ENCODE measurements at places on chromosomes 2 and 18. TPM values are rescaled to one million over a fixed set of nuclear protein-coding genes. Genes with fewer than 3 reads are reported as not detected.

GRCh38 chr2:72895154-72895553, 7.9 kb downstream of the SPR start:
- no peak for DNase-seq

DNA sequence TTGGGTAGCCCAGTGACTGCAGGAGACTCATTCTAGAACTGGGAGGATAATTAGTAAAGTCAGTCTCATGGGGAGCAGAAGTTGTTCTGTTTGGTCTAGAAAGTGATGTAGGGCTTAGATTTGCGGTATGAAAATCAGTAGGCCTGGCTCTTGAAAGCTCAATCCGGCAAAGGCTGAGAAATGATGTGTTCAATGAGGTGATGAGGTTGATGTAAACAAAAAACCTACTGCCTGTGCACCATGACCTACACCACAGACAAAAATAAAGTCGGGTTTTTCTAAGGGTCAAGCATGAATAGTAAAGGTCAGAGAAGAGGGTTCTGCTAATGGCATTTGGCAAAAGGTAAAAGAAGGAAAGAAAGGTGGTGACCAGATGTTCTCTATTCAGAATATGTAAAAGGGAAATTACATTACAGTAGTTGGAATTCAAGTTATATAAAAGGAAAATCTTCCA, 80.8 kb upstream of the COL5A2 start:
- no peak for DNase-seq

GRCh38 chr2:241867776-241868420, 1.6 kb upstream of the RTP5 start:
- no peak for DNase-seq

DNA sequence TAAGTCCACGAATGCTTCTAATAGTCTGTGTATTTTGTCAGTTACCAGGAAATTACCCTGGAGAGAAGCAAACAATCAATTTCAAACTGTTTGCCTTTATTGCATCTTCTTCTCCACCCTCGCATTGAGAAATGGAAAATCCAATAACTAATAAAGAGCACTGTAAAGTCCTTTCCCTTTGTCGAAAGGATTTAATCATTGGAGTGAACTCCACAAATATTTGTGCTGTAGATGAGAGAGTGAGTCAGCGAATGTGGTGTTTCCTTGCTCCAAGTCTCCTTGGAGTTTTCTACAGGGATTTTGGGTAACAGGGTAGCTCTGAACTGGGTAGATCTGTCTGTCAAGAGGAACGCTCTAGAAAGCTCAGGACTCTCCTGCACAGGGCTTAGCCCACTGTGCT, 240.2 kb downstream of the KCNS3 start:
- no peak for DNase-seq

- DNase-seq = no peak
Observed at GRCh38 chr2:50995610-50996009, 36.3 kb downstream of the NRXN1 start.

Gene ABCA12
- 0.04 TPM for total RNA-seq

Gene MOGAT1
- total RNA-seq = 0.62 TPM

Gene PAX3
- total RNA-seq = not detected

All from WTC11 (cell line).